ENCODE measurements at places on chromosomes 5 and 9. TPM values are rescaled to one million over a fixed set of nuclear protein-coding genes. Genes with fewer than 3 reads are reported as not detected.

GRCh38 chr5:83548581-83548980 is 77.0 kb downstream of the VCAN start:
- DNase-seq = no peak

Gene OMD
- total RNA-seq = 4.4 TPM

Gene OCLN
- total RNA-seq = 1.6 TPM

Gene PCDHB12
- total RNA-seq = 1.3 TPM

Gene IGFBPL1
- not detected for total RNA-seq

DNA sequence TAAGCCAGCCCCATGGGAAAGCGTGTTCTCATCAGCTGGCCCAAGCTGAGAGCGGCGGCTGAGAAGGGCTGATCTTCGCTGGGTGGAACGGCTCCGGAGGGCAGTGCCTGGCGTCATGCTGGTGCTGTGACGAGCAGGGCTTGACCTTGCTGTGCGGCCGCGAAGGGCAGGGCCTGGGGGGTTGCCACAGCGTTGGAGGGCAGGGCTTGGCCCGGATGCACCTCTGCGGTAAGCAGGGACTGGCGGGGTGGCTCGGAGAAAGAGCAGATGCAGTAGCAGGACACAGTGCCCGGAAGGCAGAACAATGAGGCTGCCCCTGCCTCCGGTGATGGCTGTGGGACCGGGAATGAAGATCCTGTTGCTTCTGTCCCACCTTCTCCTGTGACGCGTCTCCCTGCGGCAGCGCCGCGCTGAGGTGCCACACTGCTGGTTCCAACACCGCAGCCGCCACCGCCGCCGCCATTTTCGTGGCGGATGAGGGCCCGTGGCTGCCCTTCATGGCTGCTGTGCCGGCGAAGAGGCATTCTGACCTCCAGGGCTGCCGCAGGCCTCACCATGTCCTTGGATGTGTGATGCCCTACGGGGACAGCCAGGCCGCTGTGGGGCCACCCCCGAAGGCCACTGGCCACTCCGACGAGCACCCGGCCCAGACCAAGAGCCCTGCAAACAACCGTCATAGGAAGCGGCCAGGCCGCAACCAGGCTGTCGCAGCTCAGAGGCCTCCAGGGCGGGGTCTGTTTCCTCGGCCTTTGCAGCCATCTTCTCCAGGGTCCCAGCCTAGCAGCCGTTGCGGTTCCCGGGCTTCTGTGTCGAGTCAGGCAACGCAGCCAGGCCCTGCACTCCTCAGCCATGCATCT is 890.5 kb upstream of the CTNND2 start:
- DNase-seq = peak; percentile 18

DNA sequence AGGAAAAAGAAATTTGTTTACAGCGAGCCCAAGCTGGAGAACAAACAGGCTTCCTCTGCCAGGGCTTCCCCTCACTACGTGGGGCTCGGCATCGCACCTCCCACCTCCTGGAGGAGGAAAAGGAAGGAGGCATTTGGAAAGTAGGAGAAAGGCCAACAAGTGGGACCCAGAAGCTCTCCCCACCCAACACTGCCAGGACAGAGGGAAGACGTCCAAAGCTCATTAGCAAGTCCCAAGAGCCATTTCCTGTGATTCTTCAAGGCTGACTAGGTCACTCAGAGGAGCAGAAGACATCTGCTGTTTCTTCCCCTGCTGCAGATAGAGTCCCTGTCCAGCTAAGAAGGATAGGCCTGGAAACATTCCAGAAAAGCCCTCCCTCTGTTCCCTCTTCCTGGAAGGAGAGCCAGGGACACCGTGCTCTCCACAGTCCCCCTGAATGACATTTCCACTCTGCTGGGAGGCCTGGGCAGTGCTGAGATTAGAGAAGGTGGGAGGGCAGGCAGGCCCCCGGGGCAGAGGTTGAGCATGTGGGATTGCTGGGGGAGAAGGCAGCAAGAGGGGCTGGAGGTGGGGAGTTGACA is 57.0 kb upstream of the NEURL1B start:
- DNase-seq = peak; percentile 75

- DNase-seq = no peak
These were observed 189.4 kb downstream of the BNC2 start for GRCh38 chr9:16680975-16681651.

DNA sequence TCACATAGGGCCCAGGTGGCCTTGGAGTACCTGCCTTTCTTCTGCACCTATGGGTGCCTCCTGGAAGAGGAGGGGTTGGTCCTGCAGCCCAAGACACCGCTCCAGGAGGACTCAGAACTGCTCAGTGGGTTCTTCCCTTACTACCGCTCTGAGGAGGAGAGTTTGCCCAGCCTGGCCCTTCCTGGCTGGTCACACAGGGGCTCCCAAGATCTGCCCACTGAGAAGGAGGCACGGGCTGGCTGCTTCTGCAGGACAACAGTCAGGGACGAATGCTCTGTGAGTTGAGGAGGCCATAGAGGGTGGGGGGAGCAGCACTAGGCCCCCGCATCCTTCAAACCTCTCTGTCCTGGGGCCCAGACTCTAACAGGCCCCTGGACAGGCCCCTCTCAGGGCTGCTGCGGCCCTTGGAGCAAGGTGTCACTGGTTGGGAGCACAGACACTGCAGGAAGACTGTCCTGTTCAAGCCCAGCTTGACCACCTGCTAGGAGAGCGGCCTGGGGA is 9.9 kb upstream of the SLC25A48 start:
- no peak for DNase-seq

DNA sequence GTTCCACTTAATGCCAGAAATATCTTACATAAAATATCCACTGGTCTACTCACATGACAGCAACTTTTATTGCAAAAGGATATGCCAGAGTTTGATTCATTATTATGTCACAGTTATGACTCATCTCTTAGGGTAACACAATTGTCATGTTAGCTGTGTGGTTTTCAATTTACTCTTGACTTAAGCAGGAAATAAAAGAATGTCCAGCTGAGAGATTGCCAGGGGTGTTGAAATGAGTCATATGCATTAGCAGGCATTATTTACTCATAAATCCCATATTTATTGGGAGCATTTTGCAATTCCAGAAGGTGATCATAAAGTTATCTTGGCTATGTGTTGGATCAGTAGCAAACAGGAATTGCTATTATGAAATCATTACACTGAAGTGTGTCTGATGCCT is 1164.6 kb upstream of the CDH18 start:
- DNase-seq = no peak

DNA sequence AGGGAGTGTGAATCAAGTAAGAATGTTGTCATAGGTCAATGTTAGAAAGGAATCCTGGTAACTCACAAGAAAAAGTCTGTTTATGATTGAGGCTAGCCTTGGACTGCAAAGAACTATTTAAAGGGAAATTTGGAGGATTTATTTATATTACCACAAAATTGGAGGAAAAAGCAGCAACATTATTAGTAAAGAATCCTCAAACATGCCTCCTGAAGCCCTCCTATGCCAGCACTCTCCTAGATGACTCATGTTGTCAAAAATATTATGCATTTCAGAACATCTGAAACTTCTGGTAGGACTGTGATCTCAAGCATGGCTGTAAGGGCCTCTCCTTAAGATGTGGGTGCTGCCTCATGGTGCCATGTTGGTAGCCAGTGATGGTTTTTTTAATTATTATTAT is 628.5 kb downstream of the CHSY3 start:
- DNase-seq = no peak
